ENCODE measurements at places on chromosomes 5 and 9.

DNA sequence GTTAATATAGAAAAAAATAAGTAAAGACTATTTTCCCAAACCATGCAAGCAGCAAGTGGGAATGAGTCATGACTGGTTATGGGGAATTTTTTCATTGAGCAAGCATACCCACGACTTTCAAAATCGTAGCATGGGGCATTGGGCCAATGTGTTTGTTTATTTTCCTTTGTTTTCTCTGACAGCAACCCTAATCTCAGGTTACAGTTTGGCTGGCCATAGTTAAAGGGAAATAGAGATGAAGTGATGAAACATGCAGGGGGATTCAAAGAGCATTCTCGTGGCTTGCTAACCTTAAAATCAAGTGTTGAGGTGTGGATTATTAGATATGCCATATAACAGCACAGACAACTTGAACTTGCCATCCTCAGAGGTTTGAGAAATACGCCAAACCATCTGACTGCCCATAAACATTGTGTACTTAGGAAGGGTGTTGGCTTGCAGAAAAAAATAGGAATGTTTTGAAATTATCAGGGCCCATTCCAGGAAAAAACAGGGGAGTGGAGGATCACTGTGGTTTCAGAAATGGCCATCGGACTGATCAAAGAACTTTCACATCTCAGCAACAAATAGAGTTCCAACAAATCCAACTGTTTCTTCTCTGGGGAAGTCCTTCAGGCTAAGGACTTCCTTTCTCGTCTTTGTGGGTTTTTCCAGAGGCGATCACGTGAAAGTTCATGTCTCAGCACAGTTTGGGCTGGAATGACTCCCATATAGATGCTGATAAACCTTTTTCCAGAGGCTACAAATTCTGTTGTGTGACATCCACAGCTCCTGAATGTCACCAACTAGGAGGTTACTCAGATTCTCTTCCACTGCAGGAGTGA lies 259.1 kb downstream of the SYK start:
- DNase-seq, result no peak

DNA sequence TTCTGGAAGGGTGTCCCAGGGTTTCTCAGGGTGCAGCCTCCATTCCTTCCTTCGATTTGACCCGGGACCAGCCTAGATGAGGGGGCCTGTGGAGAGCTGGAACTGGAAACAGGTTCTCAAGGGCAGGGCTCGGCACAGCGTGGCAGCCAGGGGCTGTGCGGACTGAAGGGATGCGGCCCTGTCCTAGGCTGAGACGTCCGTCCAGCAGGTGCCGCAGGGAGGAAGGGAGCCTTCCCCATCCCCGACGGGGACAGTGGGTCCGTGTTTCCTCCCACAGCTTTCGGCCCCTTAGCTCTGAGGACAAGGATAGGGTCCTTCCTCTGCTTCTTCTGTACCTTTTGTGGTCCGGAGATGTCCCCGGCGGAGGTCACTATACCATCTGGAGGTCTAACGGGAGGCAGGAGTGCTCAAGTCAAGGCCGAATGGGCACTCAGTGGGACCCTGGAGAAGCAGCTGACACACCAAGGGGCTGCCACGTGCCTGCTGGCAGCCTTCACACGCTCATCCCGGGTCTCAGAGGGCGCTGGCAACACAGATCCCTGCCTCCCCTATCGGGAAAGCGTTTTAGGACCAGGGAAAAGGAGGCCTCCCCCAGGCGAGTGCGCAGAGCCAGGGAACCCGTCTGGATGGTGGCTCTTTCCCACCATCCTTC lies 49.9 kb downstream of the USP20 start:
- peak; percentile 71 for DNase-seq

DNA sequence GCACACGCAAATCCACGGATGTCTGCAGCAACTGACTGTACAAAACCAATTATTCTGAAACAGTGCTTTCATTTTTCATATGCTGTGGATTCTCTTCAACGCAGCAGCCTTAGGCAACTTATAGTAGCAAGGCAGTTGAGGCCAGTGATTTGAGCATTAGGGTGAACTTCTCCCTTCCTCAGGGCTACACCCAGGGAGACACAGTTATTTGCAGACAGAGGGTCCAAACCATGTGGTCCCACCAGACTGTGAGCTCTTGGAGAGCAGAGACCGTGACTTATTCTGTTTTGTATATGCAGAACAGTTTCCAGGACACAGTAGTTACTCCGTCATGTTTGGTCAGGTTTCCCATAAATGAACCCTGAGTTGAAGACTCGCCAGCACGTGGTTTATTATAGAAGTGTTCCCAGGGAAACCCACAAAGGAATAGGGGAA lies 19.0 kb upstream of the WHRN start:
- DNase-seq, result no peak

DNA sequence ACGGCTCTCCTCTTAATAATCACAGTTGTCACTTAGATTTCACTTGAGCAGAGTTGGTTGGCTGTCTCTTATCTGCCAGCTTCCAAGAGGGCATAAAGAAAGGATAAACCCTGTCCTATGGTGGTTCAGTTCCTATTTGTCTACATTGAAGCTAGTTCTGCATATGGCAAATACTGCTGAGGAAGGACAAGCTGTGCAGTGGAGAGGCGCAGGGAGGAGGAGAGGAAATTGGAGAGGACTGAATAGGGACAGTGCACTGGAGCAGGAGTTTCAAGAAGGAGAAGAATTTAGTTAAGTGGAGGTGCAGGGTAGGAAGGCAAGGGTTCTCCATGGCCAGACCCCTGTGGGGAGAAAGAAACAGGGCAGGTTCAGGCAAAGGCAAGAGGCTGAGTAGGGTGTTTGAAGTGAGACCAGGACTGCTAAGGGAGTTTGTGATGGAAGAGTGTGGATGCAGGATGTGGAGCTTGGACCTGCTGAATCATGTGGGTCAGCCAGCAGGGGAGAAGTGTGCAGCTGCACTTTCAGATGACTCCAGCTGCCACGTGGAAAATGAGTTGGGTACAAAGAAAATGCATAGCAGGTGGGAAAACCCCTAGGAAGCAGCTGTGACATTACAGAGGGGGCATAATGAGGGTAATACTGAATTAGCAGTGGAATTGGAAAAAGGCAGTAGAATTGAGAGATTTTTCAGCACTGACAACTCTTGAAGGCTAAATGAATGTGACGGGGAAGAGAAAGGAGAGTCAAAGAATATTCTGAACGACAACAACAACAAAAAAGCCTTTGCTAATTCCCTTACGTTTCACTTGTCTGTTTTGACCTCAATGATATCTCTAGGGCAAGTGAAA lies 66.8 kb downstream of the MAMDC2 start:
- DNase-seq, result no peak

DNA sequence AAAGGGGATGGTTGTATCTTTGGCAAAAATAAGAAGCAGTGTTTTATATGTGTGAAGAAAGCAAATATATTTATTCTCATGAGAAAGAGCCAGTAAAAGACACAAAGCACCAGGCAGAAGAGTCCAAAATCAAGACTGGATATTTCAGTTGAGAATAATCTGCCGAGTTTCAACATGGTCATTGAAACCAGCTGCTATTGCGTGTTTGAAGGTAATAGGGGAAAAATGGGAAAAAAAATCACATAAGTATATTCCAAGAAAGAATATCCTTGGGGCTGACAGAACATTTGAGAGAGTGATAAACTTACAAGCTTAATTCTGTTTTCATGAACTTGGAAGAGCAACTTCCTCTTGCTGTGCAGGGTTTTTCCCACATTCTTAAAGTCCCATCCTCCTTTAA lies 79.9 kb downstream of the ISOC1 start:
- no peak for DNase-seq

DNA sequence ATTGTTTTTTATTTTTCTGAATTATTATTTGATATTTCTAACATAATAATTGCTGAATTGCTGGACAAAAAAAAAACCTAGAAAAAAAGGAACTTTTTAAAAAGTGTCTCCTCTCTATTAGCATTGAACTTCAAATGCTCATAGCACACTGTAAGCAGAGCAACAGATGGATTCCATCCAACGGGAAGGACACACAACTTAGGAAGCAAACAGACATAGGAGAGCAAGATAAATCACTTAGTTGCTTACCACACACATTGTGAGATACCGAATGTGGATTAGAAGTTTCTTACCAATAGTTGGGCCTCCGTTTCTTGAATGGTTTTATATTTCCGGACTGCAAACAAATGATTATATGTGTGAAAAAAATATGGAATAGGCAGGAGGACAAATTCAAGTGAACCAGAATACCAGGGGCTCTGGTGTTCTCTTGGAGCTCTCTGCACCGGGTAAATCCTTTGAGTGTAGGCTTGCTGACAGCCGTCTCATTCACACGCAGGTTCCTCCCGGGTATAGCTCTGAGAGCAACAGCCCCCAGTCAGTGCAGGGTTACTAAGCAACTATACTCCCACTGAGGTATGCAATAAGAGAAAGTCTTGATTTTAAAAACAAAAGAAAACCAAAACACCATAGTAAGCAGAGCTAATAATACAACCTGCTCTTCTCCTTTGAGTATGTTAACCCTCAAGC lies 217.6 kb downstream of the TMEM167A start:
- DNase-seq, result no peak

DNA sequence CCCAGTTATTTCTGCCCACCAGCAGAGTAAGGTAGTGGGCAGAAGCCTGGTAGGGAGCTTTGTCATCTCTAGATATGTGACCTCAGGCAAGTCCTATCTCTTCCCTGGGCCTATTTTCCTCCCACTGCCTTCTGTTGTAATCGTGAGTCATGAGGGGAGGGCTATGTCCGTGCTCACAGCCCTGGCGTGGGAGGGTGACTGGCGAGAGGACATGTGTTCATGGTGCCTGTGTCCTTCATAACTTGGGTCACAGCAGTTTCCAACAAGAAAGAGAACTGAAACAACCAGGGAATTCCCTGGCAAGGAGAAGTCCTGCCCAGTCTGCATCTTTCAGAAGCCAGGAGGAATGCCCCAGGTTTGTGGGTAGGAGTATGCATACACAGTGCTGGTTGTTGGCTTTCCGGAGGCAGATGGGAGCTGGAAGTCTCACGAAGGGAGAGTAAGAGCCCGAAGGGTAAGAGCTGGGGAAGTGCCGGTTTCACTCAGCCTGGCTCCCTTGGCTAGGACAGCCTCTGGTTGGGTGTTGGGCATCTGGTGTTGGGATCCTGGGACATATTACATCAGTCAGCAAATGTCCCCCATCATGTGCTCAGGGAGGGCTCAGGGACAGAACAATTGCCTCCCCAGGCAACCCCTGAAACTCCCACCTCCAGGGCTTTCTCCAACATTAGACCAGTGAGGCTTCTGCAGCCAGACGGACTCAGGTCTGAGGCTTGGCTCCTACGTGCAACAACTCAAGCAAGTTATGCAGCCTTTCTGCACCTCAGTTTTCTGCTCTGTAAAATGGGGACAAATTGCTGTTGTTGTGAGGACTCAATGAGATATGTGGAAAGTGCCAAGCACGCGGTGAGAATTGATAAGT lies 4.3 kb upstream of the TIFAB start:
- DNase-seq, result peak; percentile 63

DNA sequence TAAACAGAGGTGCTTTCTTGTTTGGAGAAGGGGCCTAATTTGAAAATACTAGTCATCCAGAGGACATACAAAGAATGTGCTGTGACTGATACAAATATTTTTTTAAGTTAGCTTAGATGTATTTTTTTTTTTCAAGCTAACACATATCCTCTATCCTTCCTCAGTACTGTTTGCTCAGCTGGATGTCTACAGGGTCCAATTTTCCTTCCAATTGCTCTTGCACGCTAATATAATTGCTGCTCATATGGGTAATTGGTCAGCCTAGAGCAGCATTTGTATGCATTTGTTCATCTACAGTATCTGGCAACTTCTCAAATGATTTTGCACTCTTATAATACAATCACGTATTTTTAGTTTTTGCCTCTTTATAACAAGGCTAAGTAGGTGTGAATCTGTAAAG lies 84.7 kb downstream of the ZDHHC21 start:
- no peak for DNase-seq

DNA sequence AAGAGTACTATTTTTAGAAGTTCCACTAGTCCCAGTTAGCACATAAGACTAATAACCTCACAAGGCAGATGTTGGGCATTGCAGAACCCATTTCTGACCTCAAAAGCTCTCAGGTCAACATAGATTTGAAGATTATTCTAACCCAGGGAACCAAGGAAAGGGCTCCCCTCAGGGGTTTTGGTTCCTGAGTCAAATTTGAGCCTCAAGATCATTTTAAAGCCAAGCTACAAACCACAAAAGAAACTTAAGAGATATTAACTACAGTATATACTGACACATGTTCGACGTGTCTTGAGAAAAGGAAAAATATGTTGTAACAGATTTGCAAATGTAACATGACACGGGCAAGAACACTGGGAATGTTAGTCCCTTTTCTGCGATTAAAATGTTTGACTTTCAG lies 88.6 kb downstream of the GNAQ start:
- no peak for DNase-seq

- no peak for DNase-seq
Measured at GRCh38 chr5:4348423-4348822, 752.8 kb downstream of the IRX1 start.

DNA sequence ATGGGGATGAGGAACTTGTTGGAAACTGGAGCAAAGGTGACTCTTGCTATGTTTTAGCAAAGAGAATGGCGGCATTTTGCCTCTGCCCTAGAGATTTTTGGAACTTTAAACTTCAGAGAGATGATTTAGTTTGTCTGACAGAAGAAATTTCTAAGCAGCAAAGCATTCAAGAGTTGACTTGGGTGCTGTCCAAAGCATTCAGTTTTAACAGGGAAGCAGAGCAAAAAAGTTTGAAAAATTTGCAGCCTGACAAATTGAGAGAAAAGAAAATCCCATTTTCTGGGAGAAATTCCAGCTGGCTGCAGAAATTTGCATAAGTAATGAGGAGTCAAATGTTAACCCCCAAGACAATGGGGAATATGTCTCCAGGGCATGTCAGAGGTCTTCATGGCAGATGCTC lies 682.3 kb upstream of the ST8SIA4 start:
- DNase-seq, result no peak

GRCh38 chr9:25003686-25004085 lies 458.0 kb upstream of the IZUMO3 start:
- DNase-seq, result peak; percentile 3

DNA sequence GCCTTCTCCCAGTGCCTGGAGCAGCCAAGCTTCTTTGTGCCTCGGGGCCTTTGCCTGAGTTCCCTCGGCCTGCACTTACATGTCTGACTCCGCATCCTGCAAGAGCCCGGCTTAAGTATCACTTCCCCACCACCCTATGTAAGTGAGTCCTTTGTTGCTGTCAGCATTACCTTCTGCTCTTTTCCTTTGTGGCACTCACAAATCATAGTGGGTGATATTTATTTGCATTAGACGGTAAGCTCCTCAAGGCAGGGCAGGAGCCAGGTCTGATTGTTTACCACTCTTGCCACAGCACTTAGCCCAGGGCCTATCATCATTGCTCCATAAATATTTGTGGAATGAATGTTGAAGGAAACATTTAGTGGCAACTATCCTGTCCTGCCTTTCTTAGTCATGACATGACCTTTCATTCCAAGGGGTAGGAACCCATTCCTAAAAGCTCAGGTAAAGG lies 4.8 kb downstream of the GM2A start:
- DNase-seq, result no peak

DNA sequence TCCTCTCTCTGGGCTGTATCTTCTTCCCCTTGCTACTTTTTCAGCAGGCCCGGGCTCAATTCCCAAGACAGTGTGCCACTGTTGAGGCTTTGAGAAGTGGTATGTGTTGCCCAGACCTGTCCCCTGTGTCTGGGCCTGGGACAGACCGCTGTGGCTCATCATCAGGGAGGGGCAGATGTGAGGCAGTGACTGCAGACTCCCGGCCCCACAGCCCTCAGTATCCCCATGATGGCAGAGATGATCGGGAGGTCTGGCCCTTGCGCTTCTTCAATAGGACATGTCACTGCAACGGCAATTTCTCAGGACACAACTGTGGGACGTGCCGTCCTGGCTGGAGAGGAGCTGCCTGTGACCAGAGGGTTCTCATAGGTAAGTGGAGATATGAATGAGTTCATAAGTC lies 828 bp downstream of the TYRP1 start:
- DNase-seq, result no peak
